ENCODE measurements at places on chromosomes 1 and 21.

DNA sequence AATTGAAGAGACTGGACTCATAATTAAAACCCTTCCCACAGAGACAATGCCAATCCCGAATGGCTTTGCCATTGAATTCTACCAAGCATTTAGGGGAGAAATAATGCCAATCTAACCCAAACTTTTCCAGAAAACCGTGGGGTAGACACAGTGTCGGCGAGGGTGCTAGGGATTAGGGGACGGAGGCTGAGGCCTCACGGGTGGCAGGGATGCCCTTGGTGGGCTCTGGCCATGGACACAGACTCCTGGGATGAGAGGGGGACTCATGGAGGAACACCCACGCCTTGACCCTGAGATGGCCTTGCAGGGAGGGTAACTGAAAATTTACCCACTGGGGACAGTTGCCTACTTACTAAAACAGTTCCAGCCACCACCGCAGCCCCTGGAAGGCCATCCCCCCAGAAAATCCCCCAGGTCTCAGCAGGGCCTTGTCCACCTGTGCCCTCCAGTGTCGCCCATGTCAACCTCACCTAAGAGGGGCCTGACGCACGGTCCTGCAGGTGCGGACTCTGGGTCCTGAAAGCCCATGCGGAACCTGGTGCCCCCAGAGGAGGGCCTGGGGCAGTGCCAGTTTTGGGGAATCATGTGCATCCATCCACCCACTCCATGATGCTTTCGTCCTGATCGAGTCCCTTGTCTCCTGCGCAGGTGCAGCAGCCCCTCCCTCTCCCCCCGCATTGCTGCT is 1.9 kb downstream of the KRTAP10-5 start:
- no peak for DNase-seq

GRCh38 chr1:30787266-30787665 is 29.7 kb upstream of the LAPTM5 start:
- DNase-seq = no peak

- DNase-seq = no peak
These were observed 134.8 kb downstream of the PBX1 start for GRCh38 chr1:164693564-164694359.

- DNase-seq = no peak
These were observed 44.4 kb downstream of the C1orf198 start for GRCh38 chr1:230823931-230824381.

GRCh38 chr1:178726087-178726517 is 1.1 kb downstream of the RALGPS2 start:
- DNase-seq = peak; percentile 52

DNA sequence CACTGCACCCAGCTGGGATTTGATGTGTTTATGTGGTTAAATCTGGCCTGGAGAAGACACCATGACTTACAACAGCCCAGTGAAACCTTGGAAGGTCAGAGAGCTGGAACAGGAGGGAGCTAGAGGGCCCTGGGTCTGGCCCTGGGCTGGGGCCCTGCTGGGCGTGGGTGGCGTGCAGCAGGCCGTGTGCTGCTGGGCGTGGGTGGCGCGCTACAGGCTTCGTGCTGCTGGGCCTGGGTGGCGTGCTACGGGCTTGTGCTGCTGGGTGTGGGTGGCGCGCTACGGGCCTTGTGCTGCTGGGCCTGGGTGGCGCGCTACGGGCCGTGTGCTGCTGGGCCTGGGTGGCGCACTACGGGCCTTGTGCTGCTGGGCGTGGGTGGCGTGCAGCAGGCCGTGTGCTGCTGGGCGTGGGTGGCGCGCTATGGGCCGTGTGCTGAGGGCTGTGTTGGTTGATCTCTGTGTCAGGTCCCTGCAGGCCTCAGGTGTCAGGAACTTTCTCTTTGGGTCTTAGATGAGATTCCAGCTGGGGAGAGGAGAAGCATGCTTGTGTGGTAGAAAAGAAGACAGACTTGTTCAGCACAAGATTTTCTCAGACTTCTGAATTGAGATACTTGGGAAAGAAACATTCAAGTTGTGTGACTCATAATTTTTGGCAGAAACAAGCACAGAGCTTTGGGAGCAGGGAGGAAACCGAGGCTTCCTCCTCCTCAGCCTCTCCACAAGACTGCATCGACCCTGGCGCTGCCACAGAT is 66.0 kb downstream of the COL18A1 start:
- peak; percentile 31 for DNase-seq

DNA sequence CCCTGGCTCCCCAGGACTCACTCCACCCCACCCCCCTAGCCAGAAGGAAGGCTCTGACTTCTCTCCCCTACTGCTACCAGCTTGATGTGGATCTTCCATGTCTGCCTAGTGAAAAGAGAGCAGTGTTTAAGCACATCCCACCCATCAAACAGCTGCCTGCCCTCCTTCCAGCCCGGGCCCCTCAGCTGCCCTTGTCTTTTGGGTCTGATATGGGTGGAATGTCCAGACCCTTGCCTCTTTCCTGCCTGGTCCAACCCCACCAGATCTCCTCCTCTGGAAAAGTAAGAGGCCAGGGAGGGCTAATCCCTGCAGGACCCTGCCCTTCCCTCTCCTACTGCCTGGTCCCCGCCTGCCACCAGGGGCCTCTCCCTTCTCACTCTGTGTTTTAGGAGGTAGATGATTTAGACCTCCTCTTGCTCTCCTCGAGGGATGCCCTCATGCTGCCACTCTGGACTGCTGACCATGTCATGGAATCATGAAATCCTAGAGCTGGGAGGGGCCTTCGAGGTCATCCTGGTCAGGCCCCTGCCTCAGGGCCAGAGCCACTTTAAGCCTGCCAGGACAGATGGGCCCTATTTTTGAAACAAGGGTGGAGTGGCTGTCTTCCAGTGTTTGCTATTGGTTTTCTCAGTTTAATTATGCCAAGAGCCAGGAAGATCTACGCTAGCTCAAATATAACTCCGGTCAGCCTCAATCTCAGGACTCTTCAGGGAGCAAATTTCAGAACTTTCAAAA is 15.8 kb upstream of the HSPG2 start:
- DNase-seq = no peak

DNA sequence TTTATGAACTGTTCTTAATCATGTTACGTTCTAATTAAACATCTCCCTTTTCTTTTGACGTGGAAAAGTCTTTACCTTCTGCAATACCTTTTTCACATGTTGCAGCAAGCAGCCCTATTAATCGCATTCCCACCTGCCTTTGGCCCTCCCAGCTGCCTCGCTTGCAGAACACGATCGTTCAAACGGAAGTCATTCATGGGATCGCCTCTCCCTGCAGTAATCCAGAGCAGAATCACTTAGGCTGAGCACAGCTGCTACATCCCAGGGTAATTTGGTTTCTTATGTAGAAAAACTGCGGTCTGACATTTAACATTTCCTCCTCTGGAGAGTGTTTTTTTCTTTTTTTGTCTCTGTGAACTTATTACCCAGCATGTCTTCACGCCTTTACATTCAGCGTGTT is 206.3 kb downstream of the KIF26B start:
- no peak for DNase-seq

DNA sequence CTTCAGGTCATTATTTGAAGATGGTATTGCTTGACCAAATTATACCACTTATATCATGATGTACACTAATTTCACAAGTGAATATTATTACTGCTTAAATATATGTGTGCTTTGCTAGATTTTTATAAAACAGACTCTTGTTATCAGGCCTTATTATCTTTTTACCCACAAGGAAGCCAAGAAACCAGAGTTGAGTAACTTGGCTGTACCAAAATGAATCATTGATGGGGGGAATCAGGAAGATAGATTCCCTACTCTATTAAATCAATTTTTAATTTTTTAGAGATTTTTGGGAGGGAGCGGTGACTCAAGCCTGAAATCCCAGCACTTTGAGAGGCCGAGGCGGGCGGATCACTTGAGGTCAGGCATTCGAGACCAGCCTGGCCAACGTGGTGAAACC is 16.0 kb upstream of the SCCPDH start:
- no peak for DNase-seq
